ENCODE measurements at places on chromosomes 4 and X.

- no peak for DNase-seq
Observed at GRCh38 chr4:145732001-145732815, 52.3 kb downstream of the C4orf51 start.

- DNase-seq, result no peak
Observed at GRCh38 chr4:95409127-95409526, 139.6 kb downstream of the UNC5C start.

GRCh38 chr4:138445098-138445497, 202.9 kb upstream of the SLC7A11 start:
- no peak for DNase-seq

- DNase-seq, result no peak
Observed at GRCh38 chr4:1627417-1628313, 56.4 kb downstream of the FAM53A start.

- no peak for DNase-seq
Observed at GRCh38 chr4:185332575-185333464, 62.9 kb downstream of the LRP2BP start.

GRCh38 chrX:123169247-123169901, 14.7 kb upstream of the GRIA3 start:
- DNase-seq, result no peak

DNA sequence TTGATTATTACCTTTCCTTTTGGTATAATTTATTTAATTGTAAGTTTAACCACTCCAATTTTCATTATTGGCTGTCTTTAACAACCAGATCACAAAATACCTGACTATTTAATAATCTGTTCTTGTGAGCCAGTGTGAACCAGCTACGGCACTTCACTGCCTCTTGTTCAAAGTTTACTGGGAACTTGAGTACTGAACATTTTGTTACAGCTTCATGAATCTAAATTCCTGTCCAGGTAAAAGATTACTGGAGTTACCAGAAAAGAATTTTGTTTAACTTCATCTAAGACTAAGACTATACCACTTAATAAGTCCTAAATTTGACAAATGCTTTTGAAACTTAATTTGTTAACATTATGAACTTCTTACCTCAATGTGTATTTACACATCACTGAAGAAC, 178.3 kb downstream of the FBXO8 start:
- no peak for DNase-seq

DNA sequence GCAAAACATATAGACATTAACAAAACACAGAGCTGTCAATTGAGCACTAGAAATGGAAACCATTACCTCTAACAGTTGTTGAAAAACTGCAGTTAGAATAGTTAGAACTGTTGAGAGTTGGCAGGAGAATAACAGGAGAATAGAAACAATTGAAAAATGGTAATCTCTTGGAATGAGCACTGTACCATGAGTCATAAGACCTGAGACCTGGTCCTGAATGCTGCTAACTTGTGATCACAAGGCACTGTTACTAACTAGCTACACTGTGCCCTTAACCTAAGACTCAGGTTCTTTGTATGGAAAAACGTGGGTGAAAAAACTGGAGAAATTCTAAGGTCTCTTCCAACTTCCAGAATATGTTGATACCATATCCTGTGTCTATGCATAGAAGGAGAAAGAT, 29.3 kb downstream of the FAM114A1 start:
- no peak for DNase-seq

DNA sequence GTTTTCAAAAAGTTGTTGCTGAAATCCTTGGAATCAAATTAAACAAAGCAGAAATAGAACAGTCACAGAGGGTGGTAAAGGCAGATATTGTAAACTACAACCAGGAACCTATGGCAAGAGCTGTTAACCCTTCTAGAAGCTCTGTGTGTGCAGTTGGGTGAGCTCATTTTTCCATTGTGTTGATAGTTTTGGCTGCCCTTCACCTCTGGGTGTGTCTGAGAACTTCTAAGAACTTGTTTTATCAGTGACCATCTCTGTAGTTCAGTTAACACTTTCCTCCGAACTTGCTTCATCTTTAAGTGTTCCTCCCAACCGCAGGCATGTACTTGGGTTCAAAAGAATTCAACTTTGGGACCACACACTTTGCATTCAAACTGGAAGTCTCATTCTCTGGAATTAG, 32.7 kb downstream of the RBMX start:
- no peak for DNase-seq

DNA sequence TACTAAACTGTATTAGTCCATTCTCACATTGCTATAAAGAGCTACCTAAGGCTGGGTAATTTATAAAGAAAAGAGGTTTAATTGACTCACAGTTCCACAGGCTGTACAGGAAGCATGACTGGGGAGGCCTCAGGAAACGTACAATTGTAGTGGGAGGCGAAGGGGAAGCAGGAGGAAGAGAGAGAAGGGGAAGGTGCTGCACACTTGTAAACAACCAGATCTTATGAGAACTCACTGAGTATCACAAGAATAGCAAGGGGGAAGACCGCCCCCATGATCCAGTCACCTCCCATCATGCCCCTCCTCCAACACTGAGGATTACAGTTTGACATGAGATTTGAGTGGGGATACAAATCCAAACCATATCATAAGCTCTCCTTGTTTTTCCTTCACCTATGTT, 40.9 kb downstream of the RPA4 start:
- no peak for DNase-seq

GRCh38 chrX:153662266-153662665, 11.3 kb downstream of the PNCK start:
- no peak for DNase-seq

GRCh38 chr4:82282875-82283274, 90.9 kb downstream of the HNRNPD start:
- no peak for DNase-seq

Data from aorta (tissue), 5 donors.